Pancreas (tissue), 10 donors: ENCODE measurements at places on chromosomes 1 and 21. TPM values are rescaled to one million over a fixed set of nuclear protein-coding genes. Genes with fewer than 3 reads are reported as not detected.
A peak's percentile ranks its signal among the peaks of the same experiment; 100 is the strongest.

GRCh38 chr1:1623631-1624442 is 8.1 kb upstream of the MMP23B start:
- no peak overlapping the region for H3K4me3 ChIP-seq
- DNase-seq: peak; percentile 58
- H3K36me3 ChIP-seq: no peaks in the 10 kb centered on the region
- no peaks in the 10 kb centered on the region for H3K4me1 ChIP-seq

GRCh38 chr1:162004441-162004950 is 19.2 kb downstream of the OLFML2B start:
- no peak for DNase-seq
- H3K4me3 ChIP-seq: no peak overlapping the region
- H3K27me3 ChIP-seq: no peaks in the 10 kb centered on the region
- H3K4me1 ChIP-seq: peaks cover 3% of the 10 kb centered on the region
- H3K27ac ChIP-seq: peak overlapping the region; percentile 28

LRRC53 gene
- polyA plus RNA-seq: not detected

DNA sequence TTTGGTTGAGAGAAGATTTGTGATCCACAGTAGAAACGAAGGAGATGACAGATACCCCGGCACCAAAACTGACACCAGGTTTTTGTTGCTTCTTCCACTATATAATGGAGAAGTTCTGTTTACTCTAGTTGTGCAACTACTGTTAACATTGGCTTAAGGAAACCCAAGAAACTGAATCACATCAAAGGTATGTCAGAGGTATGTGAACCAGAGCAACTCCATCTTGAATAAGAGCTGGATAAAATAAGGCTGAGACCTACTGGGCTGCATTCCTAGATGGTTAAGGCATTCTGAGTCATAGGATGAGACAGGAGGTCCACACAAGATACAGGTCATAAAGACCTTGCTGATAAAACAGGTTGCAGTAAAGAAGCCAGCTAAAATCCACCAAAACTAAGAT is 173.7 kb upstream of the CAMK1G start:
- H3K36me3 ChIP-seq: no peaks in the 10 kb centered on the region
- H3K4me1 ChIP-seq: no peaks in the 10 kb centered on the region
- H3K27me3 ChIP-seq: no peaks in the 10 kb centered on the region
- H3K27ac ChIP-seq: no peak overlapping the region
- H3K4me3 ChIP-seq: no peak overlapping the region

- no peak overlapping the region for H3K27ac ChIP-seq
- H3K4me3 ChIP-seq: no peak overlapping the region
- H3K36me3 ChIP-seq: no peaks in the 10 kb centered on the region
- no peaks in the 10 kb centered on the region for H3K4me1 ChIP-seq
- no peak for DNase-seq
Measured at GRCh38 chr1:66022904-66023620, 230.4 kb downstream of the PDE4B start.

- no peak overlapping the region for H3K4me3 ChIP-seq
- no peaks in the 10 kb centered on the region for H3K27me3 ChIP-seq
- H3K4me1 ChIP-seq: peaks cover 3% of the 10 kb centered on the region
- no peaks in the 10 kb centered on the region for H3K36me3 ChIP-seq
- no peak for DNase-seq
- H3K27ac ChIP-seq: no peak overlapping the region
Measured at GRCh38 chr1:76871355-76871974, 4.2 kb downstream of the ST6GALNAC5 start.

RSPH1 gene
- 5.0 TPM for polyA plus RNA-seq

DNA sequence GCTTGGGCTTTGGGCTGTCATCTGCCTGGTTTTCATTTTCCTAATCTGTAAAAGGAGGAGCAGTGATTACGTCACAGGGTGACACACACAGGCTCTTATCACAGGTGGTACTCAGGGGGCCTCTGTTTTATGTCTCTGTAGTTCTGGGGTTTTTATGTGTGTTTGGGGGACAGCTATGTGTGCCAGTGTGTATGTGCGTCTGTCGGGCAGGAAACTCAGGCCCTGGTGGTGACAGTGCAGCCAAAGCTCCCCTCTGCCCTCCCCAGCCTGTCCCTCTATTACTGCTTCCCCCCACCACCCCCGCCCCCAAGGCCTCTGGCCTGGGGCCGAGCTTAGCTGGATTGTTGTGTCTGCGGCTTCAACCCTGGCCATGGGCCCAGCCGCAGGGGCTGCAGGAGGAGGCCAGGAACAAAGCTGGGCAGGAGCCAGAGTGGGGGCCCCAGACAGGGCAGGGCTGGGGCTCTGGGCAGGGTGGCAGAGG is 13.3 kb downstream of the MFAP2 start:
- no peaks in the 10 kb centered on the region for H3K4me1 ChIP-seq
- H3K27me3 ChIP-seq: no peaks in the 10 kb centered on the region
- no peak for DNase-seq
- H3K36me3 ChIP-seq: no peaks in the 10 kb centered on the region

GRCh38 chr1:217681806-217682205 is 50.7 kb downstream of the SPATA17 start:
- no peaks in the 10 kb centered on the region for H3K4me1 ChIP-seq
- no peak overlapping the region for H3K4me3 ChIP-seq
- H3K36me3 ChIP-seq: no peaks in the 10 kb centered on the region

DNA sequence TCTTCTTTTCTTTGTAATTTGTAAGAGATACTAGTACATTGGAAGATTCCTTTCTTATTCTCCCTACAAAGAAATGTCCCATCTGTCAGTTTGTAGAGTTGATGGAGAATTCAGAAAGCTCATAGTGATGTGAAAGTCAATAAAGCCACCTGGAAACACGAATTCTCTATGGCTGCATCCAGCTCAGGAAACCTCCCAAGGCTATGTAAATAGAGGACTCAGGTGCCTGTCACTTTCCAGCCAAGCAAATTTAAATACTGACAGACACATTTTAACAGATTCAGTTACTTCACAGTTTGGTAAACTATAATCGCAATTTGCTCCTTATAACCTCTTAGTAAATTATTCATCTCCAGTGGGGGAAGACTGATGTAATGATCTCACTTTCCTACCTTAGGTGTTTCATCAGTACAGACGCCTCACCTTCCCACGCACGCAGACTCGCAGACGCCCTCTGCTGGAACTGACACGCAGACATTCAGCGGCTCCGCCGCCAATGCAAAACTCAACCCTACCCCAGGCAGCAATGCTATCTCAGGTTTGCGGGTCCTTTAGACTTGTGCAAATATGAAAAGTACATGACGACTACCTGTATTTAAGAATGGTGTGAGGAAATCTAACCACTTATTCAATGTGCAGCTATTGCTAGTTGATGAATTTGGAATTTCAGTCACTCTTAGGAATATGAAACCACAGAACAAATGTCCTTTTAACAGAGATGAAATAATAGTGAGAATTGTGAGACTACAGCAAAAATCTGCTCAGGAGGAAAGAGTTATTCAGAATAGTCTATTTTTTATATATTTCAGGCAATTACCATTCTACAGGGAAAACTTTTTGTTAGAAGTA is 60.6 kb downstream of the PTPRC start:
- no peaks in the 10 kb centered on the region for H3K27me3 ChIP-seq
- no peaks in the 10 kb centered on the region for H3K4me1 ChIP-seq
- peak; percentile 57 for DNase-seq
- no peaks in the 10 kb centered on the region for H3K36me3 ChIP-seq

SLFNL1 gene
- polyA plus RNA-seq: 1.4 TPM

- no peak for DNase-seq
- no peaks in the 10 kb centered on the region for H3K27me3 ChIP-seq
- no peaks in the 10 kb centered on the region for H3K36me3 ChIP-seq
- H3K4me3 ChIP-seq: peak overlapping the region; percentile 40
- no peaks in the 10 kb centered on the region for H3K4me1 ChIP-seq
- H3K27ac ChIP-seq: no peak overlapping the region
Measured at GRCh38 chr1:247448107-247448791, 9.7 kb downstream of the OR2B11 start.
